T-cell (primary cell): ENCODE measurements at places on chromosomes 13 and 19.

DNA sequence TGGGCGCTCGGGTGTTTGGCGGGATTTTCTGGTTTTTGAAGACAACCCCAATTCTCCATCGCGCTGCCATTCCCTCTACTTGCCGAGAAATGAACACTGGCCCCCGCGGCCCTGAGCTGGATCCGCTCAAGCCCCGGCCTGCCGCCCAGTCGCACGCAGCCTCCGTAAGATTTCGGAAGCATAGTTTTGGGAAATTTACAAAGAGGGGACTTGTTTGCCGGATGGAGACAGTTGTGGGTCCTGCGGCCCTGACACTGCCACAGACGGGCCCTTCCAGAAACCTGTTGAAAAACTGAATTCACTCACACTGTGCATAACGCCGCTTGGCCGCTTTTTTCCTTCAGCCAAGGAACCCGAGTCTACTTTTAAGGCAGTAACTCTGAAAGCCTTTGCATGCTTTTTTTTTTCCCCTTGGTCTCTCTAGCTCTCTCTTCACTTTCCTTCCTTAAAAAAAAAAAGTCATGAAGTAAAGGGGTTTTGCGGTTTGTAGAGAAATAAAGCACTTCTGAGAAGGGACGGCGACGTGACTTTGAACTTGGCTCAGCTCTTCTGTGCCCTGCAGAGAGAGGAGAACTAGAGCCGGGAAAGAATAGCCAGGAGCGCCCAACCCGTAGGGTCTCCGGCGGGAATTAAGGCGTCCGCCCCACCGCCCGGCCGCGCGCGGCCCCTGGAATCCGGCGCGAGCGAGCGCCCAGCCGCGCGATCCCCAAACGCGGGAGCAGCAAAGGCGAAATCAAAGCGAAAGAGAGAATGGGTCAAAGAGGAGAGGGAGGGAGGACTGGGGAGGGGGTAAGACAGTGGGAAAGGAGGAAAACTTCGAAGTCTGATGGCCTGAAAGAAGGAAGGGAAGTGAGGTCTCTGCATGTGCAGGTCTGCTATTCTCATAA lies 3.4 kb upstream of the ZIC2 start:
- DNase-seq = no peak

- no peak for DNase-seq
Observed at GRCh38 chr19:30376272-30376671, 4.1 kb downstream of the ZNF536 start.

- no peak for DNase-seq
Observed at GRCh38 chr13:97113231-97114001, 108.7 kb upstream of the MBNL2 start.

GRCh38 chr13:97852181-97852874 lies 101.1 kb upstream of the IPO5 start:
- DNase-seq = no peak

DNA sequence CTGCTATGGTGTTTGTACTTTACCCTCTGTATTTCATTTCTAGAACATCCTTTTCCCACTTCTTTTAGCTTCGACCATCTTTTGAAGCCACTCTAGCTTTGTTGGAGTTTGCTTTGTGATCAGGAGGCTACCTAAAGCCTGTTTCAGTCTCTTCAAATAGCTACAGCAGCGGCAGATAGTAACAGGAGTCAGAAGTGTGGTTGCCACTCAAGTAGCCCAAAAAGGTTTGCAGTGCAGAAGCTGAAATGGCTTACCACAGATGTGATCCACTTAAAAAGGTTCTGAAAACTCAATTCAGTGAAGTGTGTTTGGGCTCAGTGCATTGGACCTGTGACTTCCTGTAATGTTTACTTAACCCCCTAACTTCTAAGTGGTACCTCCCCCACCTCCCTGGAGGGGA lies 26.2 kb downstream of the WASF3 start:
- no peak for DNase-seq

DNA sequence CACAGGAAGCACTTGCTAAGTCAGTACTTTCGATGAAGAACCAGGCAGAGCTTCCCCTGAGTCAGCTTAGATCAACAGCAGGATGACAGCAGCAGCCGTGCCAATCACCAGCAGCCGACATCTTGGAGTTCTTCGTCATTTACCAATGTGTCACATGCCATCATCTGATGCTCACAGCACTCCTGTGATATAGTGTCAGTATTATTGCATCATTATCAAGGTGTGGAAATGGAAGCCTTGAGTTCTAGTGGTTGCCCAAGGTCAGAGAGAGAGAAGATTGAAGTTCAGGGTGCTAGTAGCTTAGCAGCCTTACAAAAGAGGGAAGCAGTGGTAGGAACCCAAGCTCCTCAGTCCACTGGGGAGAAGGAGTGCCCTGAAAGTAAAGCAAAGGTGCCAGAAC lies 331.5 kb downstream of the ZNF536 start:
- DNase-seq = no peak

GRCh38 chr19:3350014-3350663 lies 16.2 kb upstream of the NFIC start:
- no peak for DNase-seq

- DNase-seq = no peak
Observed at GRCh38 chr13:101267656-101268055, 148.7 kb downstream of the NALCN start.

DNA sequence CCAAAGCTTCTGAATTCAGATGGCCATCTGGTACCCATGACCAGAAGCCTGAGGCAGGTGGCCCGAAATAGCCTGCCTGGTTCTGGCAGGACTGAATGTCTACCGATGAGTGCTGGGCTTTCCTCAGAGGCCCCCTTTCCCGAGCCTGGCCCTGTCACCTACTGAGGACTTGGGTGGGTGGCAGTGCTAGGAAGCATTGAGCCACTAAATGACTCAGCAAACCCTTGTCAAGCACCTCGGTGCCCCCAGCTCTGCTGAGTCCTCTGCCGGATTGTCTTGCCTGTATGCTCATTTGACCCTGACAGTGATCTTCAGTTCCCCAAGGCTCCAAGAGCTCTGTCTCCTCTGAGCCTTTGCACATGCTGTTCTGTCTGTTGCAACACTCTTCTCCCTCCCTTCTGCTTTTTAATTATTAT lies 17.9 kb downstream of the PPP1R37 start:
- DNase-seq = no peak

GRCh38 chr13:94214975-94215374 lies 264.5 kb downstream of the DCT start:
- no peak for DNase-seq

GRCh38 chr13:108987517-108987916 lies 358.1 kb downstream of the MYO16 start:
- no peak for DNase-seq

DNA sequence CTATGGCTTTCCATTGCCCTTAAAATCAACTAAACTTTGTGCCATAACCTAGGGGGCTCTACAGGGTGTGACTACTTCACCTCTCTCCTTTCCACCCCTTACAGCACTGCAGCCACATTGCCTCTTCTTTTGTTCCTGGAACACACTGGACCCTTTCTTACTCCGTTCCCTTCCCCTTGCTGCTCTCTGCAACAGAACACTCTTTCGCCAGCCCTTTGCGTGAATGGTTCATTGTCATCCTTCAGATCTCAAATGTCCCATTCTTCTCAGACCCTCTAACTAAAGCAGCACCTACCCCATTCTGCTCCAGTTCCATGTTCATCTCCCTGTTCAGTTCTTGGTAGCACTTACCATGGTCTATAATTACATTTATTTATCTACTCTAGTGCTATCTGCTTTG lies 208.3 kb downstream of the OXGR1 start:
- no peak for DNase-seq

DNA sequence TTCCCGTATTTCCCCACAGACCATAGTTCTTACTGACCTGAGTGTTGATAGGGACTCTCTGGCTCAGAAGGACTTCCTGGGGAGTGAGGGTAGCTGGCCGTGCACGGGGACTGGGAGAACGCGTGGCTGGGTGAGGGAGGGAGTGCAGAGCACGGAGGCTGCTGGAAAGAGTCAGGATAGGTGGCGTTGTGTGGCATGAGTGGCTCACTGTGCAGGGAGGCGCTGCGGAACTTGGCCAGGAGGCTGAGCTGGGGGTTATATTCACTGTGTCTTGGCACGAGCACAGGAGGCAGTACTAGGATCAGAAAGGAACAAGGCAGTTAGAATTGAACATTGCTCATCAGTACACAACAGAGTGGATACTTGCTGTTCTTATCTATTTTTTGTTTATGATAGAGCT lies 47.4 kb downstream of the SMAD9 start:
- no peak for DNase-seq

DNA sequence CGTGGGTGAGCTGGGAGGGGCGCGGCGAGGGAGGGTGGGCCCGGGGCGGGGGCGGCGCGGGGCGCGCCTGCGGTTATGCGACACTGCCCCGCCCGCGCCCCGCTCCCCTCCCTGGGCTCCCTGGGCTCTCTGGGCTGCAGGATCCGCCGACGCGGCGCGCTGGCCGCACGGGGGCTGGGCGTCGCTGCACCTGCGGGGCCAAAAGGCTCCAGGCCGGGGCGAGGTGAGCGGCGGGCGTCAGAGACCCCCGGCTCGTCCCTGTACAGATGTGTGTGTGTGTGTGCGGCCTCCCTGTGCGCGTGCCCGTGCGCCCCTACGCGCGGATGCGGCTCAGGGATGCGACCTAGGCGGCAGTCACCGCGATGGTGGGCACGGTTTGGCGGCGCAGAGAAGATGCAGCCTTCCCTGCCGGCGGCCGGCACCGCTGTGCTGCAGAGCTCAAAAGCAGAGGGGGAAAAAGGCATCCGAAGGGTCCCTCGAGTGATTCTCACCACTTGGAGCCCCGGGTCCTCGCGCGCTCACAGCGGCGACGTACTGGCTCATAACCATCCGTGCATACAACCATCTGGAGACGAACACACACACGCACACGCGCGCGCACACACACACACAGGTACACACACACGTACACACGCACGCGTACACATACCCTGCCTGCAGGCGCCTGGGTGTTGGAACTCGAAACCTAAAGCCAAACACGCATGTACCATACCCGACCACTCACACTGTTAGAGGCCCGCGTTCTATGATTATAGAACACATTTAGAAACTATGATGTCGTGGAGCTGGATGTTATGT lies 709 bp downstream of the ATP8A2 start:
- no peak for DNase-seq

DNA sequence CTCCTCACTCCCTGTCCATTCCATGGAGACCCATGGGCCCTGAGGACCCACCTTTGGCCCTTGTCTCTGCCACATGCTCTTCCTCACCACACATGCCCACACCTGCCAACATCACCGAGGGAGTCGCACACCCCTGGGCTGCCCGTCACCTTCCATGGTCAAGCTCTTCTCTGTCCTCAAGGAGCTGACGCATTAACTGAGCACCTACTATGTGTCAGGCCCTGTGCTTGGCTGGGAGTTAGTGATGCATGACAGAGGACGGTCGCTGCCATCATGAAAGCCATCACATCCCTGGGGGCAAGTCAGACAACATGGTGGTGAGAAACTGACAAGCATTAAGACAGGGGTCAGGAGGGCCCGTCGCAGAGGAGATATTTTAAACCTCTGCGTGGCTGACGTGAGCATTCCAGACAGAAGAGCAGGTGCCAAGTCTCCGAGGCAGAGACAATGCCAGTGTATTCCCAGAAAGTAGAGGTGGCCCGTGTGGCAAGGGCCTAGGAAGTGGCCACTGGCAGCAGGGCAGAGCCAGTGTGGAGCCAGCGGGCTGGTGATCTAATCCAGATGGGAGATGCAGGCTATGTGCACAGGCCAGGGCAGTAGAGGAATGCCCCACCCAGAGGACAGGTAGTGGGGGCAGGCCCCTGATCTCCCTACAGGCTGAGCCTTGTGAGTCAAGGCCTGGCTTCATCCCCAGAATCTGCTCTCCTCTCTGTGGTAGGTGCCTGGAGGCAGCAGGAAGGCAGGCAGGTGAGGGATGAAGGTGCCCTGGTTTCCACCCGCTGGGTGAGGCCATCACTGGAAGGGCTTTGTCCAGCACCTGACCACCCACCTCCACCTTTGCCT lies 21.2 kb downstream of the ELAVL1 start:
- no peak for DNase-seq

- peak; percentile 28 for DNase-seq
Observed at GRCh38 chr13:99258210-99258860, at the start of gene GPR18. GPR18 (minus strand) TSS chr13:99258379; CDS start chr13:99255872, 2,507 bp downstream.

DNA sequence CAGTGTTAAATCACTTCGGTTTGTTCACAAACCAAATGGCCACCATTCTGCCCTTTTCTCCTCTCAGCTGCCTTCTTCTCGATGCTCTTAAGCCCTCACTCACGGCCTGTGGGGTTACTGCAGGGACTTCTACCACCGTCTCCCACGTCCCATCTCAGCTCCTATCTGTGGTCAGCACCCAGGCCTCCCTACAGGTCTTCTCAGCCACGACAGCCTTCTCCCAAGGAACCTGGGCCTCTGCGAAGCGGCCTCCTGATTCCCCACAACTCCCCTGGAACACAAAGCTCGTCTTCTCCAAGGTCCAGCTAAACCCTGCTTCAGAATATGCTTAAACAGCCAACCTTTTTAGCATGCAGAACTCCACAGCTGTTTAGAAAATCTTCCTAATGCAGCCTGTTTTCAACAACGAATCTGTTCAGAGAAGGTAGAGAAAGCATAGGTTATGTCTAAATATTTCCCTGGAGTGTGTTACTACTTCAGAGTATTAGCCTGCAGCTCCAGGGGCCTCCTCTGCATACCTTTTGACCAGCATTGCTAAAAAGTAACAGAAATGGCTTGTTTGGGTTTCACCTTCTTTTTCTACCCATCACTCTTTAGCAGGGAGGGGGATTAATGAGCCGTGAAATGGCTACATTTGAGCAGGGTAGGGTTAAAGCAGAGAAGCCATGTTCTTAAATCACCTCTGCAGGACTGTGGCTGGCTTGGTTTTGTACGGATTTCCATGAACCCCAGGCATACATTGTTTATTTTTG lies 104.0 kb downstream of the COL4A2 start:
- DNase-seq = no peak

DNA sequence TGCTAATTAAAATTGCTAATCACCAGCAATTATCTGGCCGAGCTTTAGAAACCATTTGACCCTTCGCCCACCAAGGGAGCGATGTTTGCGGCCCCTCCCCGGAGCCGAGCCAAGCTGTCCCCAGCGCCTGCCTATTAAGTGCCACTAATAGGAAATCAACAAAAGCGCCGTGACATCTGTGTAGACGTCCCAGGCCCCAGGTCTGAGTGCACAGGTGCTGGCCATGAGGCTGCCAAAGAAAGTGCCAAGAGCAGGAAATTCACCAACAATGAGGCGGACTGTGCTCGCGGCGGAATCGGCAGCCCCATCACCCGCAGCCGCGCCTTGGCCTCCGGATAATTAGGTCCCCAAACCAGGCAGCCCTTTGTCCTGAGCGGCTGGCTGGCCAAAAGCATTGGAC lies 44.5 kb upstream of the SPACA7 start:
- DNase-seq = no peak

GRCh38 chr13:102993348-102993747 lies 72.9 kb downstream of the SLC10A2 start:
- no peak for DNase-seq

GRCh38 chr13:26694609-26695359 lies 65.8 kb downstream of the GPR12 start:
- no peak for DNase-seq
